T-helper 9 cell (primary cell): ENCODE measurements at places on chromosomes 13 and 19.

- no peak for DNase-seq
Observed at GRCh38 chr19:32309711-32310390, 35.6 kb upstream of the ZNF507 start.

DNA sequence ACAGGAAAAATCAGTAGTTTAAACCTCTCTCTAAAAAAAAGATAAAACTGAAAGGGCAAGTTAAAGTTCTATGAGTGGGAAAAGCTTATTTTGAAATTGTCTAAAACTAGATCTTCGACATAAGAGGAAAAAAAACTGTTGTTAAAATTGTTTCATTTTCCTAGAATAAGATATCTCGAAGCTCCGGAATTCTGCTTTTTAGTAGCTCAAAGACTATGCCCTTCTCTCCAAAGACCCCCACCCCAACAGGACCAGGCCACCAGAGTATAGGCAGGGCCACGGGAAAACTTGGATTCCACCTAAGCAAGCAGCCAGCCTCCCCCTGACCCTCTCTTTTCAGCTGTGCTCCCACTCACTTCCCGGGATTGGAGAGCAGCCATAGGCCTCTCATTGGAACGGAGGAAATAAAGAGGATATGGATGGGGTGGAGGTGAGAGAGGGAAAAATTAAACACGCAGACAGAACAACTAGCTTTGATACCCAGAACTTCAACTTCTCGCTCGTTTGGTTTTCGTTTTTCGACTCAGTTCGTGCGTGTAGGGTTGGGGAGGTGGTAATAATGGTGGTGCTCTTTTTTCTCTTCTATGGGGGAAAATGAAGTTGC lies 3.0 kb downstream of the POU4F1 start:
- DNase-seq: no peak

DNA sequence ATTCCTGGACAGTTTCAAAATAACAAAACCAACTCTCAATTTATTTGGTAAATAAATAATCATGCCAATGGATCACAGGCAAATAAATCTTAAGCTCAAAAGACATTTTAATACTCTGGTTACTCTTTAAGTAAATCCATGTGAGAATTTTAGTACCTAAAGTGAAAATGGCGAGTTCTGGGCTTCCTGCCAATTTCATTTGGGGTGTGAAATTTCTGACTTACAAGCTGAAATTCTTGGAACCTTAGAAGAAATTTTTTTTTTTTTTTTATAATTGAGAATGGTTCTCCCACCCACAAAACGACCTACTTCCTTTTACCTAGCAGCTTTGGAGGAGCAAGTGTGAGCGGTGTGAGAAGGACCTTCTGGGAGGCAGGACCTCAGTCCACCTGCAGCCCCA lies 354.5 kb upstream of the NBEA start:
- DNase-seq: no peak

- DNase-seq: no peak
Observed at GRCh38 chr13:33096886-33097605, 80.8 kb downstream of the KL start.

- DNase-seq: no peak
Observed at GRCh38 chr13:46577696-46578589, 25.0 kb downstream of the LRCH1 start.

GRCh38 chr13:40508767-40509342 lies 157.6 kb downstream of the FOXO1 start:
- DNase-seq: no peak

DNA sequence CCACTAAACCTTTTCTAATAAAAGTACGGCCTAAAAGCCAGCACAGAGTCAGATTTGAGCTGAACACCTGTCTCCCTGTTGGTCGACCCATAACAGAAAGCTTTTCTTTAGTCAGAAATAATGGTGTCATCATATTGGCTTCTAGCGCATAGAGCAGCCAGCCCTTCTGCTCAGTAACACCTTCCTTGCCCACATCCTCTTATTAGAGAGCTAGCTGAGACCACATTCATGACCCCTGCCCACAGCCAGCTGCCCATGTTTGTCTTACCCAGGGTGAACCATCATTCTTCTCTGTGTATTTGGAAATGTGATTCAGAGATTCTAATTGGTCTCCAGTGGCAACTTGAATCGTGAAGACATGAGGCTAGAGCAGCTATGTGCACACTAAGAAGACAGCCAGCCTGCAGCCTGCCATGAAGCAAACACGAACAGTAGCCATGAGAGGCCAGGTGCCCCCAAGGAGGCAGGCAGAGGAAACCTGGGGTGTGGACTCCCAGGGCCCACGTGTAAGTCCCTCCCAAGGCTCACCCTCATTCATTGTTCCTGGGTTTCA lies 82.3 kb upstream of the PDCD5 start:
- no peak for DNase-seq

- DNase-seq: no peak
Observed at GRCh38 chr19:44626048-44626624, 12.8 kb downstream of the IGSF23 start.

DNA sequence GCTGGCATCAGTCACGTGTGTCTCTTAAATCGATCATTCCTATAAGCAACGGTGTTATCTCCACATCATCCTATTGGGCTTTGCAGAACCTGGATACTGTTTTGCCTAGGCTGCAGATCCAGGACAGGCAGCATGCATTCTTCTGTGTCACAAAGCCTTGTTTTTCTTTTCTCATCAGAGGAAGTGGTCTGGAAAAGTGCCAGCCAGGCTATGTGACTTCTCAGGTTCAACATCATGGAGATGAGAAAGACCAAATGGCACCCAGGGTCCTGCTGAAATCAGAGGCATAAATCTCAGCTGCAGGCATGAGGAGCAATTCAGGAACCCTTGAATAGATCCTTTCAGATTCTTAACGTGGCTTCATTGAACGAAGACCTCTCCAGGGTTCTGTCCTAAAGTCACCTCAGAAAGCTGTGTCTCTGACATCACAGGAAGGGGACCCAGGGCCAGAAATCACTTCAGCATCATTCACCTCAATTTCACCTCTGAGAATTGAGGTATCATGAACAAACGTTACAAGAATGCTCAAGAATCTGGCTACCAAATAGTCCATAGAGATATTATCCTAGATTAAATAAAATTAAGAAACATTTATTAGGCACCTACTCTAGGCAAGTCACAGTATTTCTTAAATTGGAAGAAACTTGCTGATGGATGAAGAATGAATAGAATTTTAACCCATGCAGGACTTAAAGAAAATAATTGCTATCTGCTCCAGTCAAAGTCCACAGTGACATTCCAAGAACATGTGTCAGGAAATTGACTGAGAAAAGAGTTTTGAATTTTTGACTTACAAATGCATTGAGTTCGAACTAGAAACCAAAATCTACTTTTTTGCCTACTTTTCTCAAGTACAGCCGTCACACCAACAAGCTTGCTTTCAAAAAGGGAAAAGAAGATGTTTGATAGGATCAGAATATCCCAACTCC lies 124.1 kb downstream of the COG6 start:
- peak; percentile 18 for DNase-seq

DNA sequence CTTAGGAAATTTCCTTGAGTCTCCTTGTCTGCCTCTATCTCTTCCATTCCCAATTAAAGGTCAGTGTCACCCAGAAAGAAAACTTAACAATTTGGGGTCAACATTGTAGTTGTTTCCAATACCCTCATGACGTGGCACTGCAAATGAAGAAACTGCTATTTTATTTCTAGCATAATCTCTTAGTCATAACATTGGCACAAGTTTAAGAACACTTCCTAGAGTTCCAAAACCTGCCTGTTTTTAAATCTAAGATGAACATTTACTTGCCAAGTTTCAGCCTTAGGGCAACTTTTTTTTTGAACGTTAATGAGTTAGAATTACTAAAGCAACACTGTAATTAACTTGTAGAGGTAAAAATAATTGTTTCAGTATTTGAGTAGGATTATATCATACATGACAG lies 108.0 kb downstream of the LMO7 start:
- no peak for DNase-seq

- no peak for DNase-seq
Observed at GRCh38 chr19:1227304-1228054, 10.3 kb downstream of the CBARP start.

DNA sequence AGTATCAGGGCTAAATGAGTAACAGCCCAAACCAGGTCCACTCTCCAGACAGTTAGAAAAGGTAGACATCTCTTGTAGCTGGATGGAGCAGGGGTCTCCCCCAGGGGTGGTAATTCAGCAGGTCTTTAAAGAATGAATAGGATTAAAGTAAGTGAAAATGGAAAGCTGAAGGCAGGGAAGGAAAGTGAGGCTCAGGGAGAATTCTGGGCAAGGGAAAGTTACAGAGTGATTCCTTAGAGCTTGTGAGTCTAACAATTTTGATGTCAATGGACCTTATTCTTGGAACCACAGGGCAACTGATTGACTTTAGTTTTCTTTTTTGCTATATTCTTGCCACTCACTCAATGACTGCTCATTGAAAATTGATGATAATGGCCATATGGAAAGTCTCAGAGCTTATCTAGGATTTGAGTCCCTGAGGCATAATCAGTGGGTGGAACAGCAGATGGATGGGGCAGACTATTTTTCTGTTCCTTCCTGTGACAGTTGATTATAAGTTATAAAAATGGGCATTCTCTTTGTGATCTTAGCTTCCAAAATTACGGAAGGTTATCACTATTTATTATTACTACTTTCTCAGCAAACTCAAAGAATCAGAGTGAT lies 76.9 kb downstream of the LRCH1 start:
- DNase-seq: no peak

- no peak for DNase-seq
Observed at GRCh38 chr13:112905990-112906641, 62.9 kb upstream of the MCF2L start.

GRCh38 chr19:12064590-12065538 lies at the start of gene ZNF844:
ZNF844 (plus strand) TSS chr19:12064731; CDS start chr19:12064874, 143 bp downstream.
- DNase-seq: peak; percentile 34
